Fibroblast of villous mesenchyme (primary cell): ENCODE measurements at places on chromosomes 1 and 21. TPM values are rescaled to one million over a fixed set of nuclear protein-coding genes. Genes with fewer than 3 reads are reported as not detected.

- DNase-seq = no peak
Observed at GRCh38 chr21:33916200-33916567, 580 bp upstream of the ATP5PO start.

OPRD1 gene
- total RNA-seq = under 0.01 TPM in 1 of 2 replicates, not detected in the other

- DNase-seq = no peak
Observed at GRCh38 chr21:41258617-41259016, 58.0 kb upstream of the FAM3B start.

HSD11B1 gene
- 1.9 and 21.6 TPM in 2 replicates for total RNA-seq

GRCh38 chr1:230633469-230633868 lies 8.8 kb upstream of the COG2 start:
- no peak for DNase-seq

PRAMEF25 gene
- total RNA-seq = not detected in 2 replicates

- no peak for DNase-seq
Observed at GRCh38 chr21:44724926-44725325, 13.6 kb upstream of the TSPEAR start.

- no peak for DNase-seq
Observed at GRCh38 chr1:116933606-116934515, 24.1 kb downstream of the PTGFRN start.

- no peak for DNase-seq
Observed at GRCh38 chr1:23997812-23998211, 17.7 kb upstream of the SRSF10 start.

- DNase-seq = no peak
Observed at GRCh38 chr1:219434923-219435297, 178.0 kb downstream of the ZC3H11B start.

DNA sequence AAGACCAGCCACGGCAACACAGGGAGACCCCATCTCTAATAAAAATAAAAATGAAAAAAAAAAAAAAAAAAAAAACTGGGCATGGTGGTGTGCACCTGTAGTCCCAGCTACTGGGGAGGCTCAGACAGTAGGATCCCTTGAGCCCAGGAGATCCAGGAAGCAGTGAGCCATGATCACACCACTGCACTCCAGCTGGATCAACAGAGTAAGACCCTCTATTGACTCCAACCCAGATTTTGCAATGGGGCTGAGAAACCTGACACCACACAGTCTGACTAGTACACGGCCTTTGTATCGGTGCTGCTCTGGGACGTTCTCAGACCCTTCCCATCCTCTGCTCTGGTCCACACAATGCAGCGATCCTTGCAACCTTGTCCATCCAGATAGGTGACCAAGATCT lies 31.8 kb downstream of the SPATA21 start:
- DNase-seq = no peak

GSTM5 gene
- total RNA-seq = 5.8 and 9.1 TPM in 2 replicates

- no peak for DNase-seq
Observed at GRCh38 chr1:37156646-37157045, 122.3 kb upstream of the GRIK3 start.

PAX7 gene
- not detected in 2 replicates for total RNA-seq

- no peak for DNase-seq
Observed at GRCh38 chr1:17185485-17185860, 19.5 kb upstream of the PADI1 start.

GRCh38 chr1:86646256-86646655 lies 58.1 kb upstream of the SH3GLB1 start:
- DNase-seq = no peak

DNA sequence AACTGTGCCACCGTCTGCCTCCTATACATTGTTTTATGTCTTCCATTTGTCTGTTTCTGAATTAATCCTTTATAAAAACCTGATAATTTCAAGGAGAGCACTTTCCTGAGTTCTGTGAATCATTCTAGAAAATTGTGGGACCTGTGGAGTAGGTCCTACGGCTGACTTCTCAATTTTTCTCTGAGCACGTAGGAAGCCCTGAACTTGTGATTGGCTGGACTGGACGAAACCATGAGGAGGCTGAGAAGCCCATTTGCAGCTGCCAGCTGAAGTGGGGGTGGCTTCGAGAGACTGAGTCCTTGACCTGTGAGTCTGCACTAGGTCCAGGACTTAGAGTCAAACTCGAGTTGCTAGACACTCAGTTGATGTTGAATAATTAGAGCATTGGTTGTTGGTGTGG lies 277.1 kb upstream of the NCAM2 start:
- DNase-seq = no peak

CDCA8 gene
- total RNA-seq = 6.1 and 14.2 TPM in 2 replicates

GRCh38 chr21:29114765-29115500 lies 15.5 kb upstream of the MAP3K7CL start:
- peak; percentile 84 for DNase-seq

- peak; percentile 44 for DNase-seq
Observed at GRCh38 chr21:37917612-37918011, 1.4 kb upstream of the KCNJ6 start.
